ENCODE measurements at places on chromosomes 12 and 14. TPM values are rescaled to one million over a fixed set of nuclear protein-coding genes. Genes with fewer than 3 reads are reported as not detected.

The COX8C gene
- total RNA-seq, result not detected

The RGS6 gene
- 1.4 TPM for total RNA-seq

The EMP1 gene
- 295 TPM for total RNA-seq

DNA sequence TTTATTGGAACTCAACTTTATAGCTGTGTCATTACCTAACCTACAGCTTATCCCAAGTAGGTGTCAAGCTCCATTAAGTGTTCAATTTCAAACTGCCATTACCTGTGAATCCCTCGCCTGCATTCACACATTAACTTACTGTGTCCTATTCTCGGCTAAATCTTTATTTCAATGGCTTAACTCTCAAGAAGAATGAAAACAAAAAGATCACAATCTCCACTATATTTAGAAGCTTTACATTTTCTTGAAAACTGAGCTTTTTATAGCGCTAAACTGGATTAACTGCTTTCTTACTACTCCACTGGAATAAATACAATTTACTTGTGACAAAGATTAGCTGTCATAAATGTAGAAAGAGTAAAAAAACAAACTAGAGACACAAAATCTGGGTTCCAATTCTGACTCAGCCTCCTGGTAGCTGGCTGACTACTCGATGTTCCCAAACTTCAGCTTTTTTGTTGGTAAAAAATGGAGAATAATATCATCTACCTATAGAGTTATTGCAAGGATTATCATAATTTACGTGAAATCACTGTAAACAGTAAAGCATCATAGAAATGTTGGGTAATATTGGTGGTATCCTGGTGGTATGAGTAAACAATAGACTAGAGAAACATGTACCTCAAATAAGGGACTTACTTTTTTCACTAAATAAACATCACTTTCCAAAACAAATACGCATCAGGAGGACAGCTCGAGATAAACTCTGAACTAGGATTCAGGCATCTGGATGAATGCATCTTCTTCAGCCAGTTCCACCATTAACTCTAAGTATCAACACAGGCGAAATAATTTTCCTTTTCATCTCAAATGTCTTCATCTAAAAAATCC, 1.7 kb downstream of the RALGAPA1 start:
- no peaks in the 10 kb centered on the region for H3K27me3 ChIP-seq
- H3K4me1 ChIP-seq, result peaks cover 19% of the 10 kb centered on the region
- H3K4me3 ChIP-seq, result peak overlapping the region; percentile 78
- H3K36me3 ChIP-seq, result no peaks in the 10 kb centered on the region
- no peak for DNase-seq
- H3K27ac ChIP-seq, result no peak overlapping the region

DNA sequence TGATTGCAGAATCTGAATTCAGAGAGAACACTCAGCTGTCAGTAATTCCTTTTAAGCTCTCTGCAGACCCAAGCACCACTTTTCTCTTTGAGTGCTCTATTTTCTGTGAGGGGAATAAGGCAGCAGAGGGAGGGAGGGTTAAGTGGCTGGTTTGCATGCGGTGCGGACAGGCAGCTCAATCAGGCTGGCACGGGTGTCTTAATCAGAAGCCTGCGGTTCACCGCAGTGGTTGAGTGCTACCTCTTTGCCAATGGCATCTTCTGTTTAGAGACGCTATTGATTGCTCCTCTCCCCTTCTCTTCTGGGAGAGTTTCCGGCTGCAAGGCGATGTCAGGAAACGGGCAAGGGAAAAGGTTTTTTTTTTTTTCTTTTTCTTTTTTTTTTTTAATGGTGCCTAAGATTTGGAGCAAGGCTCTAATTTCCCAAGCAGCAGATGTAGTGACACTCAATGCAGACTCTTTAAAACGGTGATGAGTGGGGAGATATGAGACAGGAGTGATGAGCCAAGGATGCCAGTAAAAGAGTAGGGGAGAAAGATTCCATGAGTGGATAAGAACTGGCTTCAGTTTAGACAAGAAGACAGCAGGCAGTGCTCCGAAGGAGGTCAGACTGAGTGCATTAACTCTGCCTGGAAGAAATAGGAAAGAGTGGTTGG, 533.7 kb upstream of the SEL1L start:
- H3K4me3 ChIP-seq, result no peak overlapping the region
- H3K27ac ChIP-seq, result no peak overlapping the region
- H3K36me3 ChIP-seq, result no peaks in the 10 kb centered on the region
- no peaks in the 10 kb centered on the region for H3K27me3 ChIP-seq

DNA sequence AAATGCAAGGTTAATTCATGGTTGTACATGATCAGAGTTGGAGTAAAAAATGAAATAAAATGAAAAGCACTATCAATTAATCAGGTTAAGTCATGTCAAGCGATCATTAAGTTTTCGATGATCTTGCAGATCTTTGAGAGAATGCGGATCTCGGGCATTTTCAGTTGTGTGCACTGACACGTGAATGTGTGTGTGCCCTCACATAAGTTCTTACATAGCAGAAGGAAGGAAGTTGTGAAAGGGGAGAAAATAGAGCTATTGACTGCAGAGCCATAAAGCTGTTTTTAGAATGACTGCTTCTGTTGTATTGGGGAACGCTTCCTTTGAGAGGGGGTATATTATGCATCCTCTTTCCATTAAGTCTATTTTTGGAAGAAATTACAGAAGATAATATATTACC, 101.3 kb downstream of the HMGA2 start:
- no peaks in the 10 kb centered on the region for H3K27me3 ChIP-seq
- DNase-seq, result no peak
- no peak overlapping the region for H3K27ac ChIP-seq
- H3K36me3 ChIP-seq, result no peaks in the 10 kb centered on the region
- H3K4me3 ChIP-seq, result no peak overlapping the region

DNA sequence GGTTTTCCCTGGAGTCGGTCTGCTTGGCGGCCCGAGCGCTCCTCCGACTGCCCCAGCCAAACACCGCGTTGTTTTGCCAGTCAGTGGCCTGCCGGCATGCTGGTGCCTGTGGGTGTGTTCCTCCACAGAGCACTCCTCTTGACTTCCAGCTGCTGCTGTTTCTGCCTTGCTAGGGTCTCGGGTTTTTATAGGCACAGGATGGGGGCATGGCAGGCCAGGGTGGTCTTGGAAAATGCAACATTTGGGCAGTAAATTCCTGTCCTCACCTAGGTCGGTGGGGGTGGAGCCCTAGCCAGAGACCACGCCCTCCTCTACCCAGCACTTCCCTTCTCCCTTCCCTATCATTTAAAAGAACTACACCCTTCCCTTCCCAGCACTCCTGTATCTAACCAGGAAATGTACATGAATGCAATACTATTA, 34.7 kb upstream of the VASH1 start:
- DNase-seq, result no peak
- H3K27ac ChIP-seq, result no peak overlapping the region
- no peaks in the 10 kb centered on the region for H3K4me1 ChIP-seq
- no peaks in the 10 kb centered on the region for H3K27me3 ChIP-seq
- no peak overlapping the region for H3K4me3 ChIP-seq
- no peaks in the 10 kb centered on the region for H3K36me3 ChIP-seq

- no peak overlapping the region for H3K27ac ChIP-seq
- H3K36me3 ChIP-seq, result no peaks in the 10 kb centered on the region
- H3K4me1 ChIP-seq, result peaks cover 36% of the 10 kb centered on the region
- no peaks in the 10 kb centered on the region for H3K27me3 ChIP-seq
- no peak overlapping the region for H3K4me3 ChIP-seq
- no peak for DNase-seq
Observed at GRCh38 chr14:70916799-70917198, 9.5 kb downstream of the PCNX1 start.

GRCh38 chr12:106303202-106303820, 778 bp downstream of the TCP11L2 start:
- DNase-seq, result peak; percentile 74
- H3K4me1 ChIP-seq, result peaks cover 40% of the 10 kb centered on the region
- H3K27ac ChIP-seq, result peak overlapping the region; percentile 91
- H3K27me3 ChIP-seq, result no peaks in the 10 kb centered on the region
- no peaks in the 10 kb centered on the region for H3K36me3 ChIP-seq

DNA sequence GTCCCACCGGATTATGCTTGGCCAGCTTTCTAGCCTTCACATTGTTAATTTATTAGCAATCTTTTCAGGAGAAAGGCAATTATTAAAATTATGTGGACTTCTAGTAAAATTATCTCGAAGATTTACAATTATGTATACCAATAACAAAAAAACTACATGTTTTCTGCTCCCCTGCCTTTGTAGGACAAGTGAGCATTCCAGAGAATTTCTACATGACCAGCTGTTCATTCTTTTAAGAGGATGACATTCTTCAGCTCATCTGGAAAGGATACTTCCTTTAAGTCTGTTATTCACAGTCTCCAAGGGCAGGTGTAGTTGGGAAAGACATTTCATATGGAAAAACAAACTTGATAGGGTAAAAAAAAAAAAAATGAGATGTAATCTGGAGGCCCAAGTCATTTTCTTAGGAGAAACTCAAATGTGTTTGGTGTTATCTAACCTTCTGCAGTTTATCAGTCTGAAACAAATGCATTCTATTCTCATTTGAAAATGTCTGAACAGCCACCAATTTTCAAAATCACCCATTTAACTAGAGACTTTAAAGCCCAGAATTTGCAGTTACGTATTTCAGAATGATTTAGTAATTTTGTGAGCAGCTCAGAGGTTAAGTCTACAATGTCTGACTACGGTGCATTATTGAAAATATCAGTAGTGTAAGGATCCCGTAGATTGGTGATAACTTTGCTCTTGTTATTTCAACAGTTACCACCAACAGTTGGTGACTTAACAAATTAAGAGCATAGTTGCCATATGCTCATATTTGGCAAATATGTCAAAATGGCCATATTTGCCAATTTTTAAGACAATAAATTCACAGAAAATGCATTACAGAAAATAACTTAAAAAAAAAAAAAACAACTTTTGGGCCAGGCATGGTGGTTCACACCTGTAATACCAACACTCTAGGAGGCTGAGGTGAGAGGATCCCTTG, 1.8 kb upstream of the PHLDA1 start:
- no peak overlapping the region for H3K27ac ChIP-seq
- H3K4me1 ChIP-seq, result peaks cover 24% of the 10 kb centered on the region
- no peaks in the 10 kb centered on the region for H3K27me3 ChIP-seq
- H3K4me3 ChIP-seq, result peak overlapping the region; percentile 95

DNA sequence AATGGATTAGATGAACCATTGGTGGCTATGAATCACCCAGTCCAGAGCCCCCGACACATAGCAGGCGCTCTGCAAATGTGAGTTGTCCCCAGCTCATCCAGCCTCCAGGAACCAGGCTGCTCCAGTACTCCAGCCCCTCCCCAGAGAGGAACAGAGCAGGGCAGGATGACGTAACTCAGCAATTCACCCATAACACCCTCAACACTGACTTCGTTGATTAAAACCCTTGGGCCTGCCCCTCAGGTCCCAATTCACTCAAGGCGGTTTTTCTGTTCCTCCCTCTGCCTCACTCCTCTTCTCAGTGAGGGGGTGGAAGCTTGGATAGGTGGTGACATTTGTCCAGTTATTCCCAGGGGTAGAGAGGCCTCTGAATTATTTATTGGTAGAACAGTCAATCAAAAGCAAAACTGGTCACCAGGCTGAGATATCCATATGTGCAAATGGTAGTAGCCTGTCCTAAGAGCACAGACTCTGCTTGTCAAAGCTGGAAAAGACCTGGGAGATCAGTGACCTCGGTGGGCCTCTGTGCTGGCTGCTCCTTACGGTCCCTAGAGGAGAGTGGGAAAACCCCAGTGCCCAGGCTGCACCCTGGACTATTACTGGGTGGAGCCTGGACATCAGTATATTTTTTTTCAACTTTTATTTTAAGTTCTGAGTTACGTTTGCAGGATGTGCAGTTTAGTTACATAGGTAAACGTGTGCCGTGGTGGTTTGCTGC, 97.0 kb downstream of the CMKLR1 start:
- no peak overlapping the region for H3K4me3 ChIP-seq
- H3K27me3 ChIP-seq, result no peaks in the 10 kb centered on the region
- DNase-seq, result no peak
- no peaks in the 10 kb centered on the region for H3K4me1 ChIP-seq
- no peaks in the 10 kb centered on the region for H3K36me3 ChIP-seq
- H3K27ac ChIP-seq, result no peak overlapping the region

DNA sequence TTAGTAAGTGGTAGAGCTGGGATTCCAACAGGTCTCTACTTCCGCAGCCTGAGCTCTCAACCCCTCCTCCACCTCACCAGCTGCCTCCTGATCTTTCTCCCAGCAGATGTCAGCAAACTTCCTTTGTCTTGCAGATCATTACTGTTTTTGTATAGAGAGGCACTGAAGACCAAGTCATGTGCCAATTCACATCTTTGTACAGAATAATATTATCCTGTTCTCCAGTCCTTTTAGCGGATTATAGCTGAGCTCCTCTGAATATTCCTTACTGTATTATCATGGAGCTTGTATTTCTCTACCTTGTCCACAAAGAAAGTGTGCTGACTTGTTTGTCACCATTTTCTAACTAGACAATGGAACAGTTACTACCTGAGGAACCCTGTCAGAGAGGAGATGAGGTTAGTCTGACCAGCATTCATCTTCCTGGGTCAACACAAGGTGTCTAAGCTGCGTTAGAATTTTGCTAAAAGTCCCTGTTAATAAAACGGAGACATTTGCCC, 142.3 kb upstream of the ARHGAP5 start:
- H3K27ac ChIP-seq, result no peak overlapping the region
- DNase-seq, result no peak
- no peaks in the 10 kb centered on the region for H3K4me1 ChIP-seq
- no peaks in the 10 kb centered on the region for H3K36me3 ChIP-seq
- H3K27me3 ChIP-seq, result no peaks in the 10 kb centered on the region

DNA sequence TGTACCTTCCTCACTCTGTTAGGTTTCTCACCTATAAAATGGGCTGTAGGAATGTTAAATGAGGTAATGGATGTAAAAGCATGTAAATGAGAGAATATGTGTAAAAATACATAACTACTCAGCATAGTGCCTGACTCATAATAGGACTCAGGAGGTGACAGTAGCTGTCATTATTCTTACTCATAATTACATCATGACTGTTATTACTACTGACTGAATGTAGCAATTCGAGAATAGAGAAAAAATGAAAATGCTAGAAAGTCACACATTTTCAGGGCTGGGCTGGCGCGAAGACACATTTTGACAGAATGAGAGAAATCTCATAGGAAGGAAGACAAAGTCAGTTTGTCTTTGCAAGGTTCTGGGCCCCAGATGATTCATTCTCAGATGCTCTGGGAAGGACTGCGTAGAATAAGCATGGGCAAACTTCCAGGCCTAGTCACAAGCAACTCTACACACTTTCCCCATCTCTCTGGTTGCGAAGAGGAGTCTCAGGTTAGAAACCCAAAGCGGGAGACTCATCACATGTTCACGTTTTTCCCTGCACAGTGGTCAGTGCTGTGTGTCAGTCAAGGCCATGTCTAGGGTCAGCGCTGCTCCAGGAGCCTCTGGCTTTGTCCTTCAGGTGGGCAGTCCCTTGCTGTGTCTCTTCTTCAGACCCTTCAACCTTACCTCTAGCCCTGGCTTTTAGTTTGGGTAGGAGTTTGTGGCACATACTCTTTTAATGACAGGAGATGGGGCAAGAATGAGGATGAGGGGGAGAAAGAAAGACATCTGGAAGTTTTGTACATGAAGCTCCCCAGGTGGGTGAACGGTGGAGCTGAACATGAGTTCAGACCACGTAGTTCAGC, 8.4 kb downstream of the GPRC5A start:
- no peaks in the 10 kb centered on the region for H3K36me3 ChIP-seq
- H3K27ac ChIP-seq, result peak overlapping the region; percentile 94
- H3K4me3 ChIP-seq, result peak overlapping the region; percentile 14
- no peaks in the 10 kb centered on the region for H3K27me3 ChIP-seq
